ENCODE measurements at places on chromosomes 4 and X. TPM values are rescaled to one million over a fixed set of nuclear protein-coding genes. Genes with fewer than 3 reads are reported as not detected.

DNA sequence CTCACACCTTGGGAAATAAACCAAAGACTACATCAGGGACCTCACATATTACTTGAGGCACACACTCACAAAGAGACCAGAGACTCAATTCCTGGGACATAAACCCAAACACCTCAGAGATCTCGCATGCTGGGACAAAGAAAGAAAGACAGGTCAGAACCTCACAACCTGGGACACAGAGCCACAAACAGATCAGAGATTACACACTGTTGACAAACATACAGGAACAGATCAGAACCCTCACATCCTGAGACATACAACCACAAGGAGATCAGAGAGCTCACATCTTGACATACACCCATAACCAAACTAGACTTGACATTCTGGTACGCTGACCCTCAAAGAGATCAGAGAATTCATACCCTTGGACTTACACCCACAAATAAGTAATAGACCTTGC, 17.3 kb downstream of the SUV39H1 start:
- no peak for DNase-seq

DNA sequence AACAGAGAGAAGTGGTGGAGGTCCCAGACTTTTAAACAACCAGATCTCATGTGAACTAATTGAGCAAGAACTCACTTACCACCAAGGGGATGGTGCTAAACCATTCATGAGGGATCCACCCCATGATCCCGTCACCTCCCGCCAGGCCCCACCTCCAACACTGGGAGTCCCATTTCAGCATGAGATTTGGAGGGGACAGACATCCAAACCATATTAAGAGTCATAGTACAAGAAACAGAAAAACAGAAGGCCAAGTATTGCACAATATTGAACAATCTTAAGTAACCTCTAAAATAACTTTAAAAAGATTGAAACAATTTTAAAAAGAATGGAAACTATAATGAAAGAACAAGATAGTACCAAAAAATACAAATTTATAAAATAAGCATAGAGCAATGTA, 110.0 kb downstream of the CBR4 start:
- no peak for DNase-seq

- no peak for DNase-seq
These were observed 250.0 kb downstream of the CFAP299 start for GRCh38 chr4:80585542-80585941.

DNA sequence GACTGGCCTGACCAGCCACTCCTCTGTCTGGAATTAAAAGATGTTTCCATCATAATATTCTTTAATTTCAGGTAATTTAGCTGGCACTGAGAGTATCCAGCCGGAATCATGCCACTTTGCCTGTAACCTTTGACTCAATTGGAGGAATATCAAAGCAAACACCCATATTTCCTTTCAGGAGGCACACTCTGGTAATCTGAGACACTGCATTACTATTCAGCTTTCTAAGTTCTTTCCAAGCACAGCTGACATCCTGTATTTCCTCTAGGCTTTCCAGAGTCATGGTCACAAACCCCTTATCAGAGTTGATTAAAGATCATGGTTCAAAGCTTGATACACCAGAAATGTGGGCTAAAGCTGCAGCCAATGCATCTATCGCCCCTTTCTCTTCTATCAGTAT, 29.3 kb downstream of the INTS12 start:
- DNase-seq, result no peak

IL2RG gene
- total RNA-seq, result 5.6 TPM

- DNase-seq, result no peak
These were observed 2.2 kb downstream of the BTK start for GRCh38 chrX:101383679-101384205.

CLDN34 gene
- total RNA-seq, result 4.6 TPM

DNA sequence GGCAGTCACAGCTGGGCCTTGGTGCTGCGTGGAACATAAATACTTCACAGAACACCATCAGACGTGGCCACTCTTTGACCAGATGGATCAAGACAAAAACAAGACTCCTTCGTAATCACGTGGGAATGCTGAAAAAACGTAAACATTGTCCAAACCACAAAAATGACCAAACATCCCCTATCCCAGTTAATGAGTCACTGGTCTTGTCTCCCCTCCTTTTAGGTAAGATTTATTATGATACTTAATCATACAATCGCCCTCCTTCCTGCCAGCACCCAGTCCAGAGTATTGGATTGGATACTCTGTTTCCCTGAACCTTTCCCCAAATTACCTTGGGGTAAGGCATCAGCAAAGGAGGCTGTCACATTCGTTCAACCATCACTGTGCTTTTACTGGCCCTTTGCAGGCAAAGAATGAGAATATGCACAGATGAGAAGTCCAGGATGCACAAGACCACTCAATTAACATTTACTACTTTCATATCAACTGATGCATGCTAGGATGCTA, 601 bp upstream of the TCEANC start:
- no peak for DNase-seq

- no peak for DNase-seq
These were observed 53.5 kb downstream of the TMEM164 start for GRCh38 chrX:110056419-110056818.

- no peak for DNase-seq
These were observed 17.8 kb upstream of the PAGE2B start for GRCh38 chrX:55056820-55057674.

- no peak for DNase-seq
These were observed 114.3 kb downstream of the DCK start for GRCh38 chr4:71107726-71108125.

DNA sequence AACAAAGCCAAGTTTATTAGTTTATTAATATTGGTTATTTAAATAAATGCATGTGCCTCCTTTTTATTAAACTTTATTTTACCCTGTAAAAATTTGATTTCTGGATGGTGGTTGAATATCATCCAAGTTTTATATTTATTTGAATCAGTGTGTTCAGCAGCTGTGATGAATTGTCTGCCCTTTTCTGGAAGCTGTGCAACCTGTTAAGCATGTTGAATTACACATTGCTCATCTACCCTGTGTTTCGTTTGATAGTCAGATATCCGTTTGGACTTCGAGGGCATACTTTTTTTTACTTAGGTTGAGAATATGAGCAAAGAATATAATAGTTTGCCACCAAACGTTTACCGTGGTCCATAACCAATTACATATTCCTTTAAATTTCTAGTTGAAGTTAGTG, 95.8 kb upstream of the TENM3 start:
- DNase-seq, result no peak

GRCh38 chr4:52748432-52748831, 2.8 kb downstream of the ERVMER34-1 start:
- no peak for DNase-seq

GRCh38 chr4:107708225-107708624, 11.8 kb downstream of the PAPSS1 start:
- DNase-seq, result no peak

DNA sequence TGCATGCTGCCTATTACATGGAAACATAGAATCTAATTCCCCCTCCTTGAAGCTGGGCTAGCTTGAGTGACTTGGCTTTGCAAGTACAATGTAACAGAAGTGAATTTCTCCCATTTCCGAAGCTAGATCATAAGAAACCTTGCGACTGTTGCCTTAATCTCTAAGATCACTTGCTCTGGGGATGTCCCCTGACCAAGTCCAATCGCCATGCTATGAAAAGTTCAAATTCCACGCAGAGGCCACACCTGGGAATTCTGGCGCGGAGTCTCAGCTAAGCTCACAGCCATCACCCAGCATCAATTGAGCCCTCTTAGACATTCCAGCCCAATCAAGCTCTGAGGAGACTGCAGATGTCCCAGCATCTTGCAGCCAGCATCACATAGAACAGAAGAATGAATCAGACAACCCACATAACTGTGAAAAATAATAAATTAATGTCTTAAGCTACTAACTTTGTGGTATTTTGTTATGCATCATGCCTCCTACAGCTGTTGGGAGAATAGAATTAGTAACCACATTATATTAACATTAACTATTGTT, 27.0 kb downstream of the GPM6A start:
- no peak for DNase-seq

FHL1 gene
- 248 TPM for total RNA-seq

GRCh38 chrX:29662759-29663503, 552.4 kb upstream of the MAGEB2 start:
- no peak for DNase-seq

LANCL3 gene
- 1.9 TPM for total RNA-seq

GRCh38 chrX:10239611-10240064, 82.9 kb downstream of the CLCN4 start:
- no peak for DNase-seq
